ENCODE measurements at places on chromosomes 13 and 19. TPM values are rescaled to one million over a fixed set of nuclear protein-coding genes. Genes with fewer than 3 reads are reported as not detected.

The SOX1 gene
- total RNA-seq = not detected

The SLITRK6 gene
- total RNA-seq = not detected

The GSX1 gene
- not detected for total RNA-seq

The CAPS gene
- 1.4 TPM for total RNA-seq
